ENCODE measurements at places on chromosomes 12 and 14.

DNA sequence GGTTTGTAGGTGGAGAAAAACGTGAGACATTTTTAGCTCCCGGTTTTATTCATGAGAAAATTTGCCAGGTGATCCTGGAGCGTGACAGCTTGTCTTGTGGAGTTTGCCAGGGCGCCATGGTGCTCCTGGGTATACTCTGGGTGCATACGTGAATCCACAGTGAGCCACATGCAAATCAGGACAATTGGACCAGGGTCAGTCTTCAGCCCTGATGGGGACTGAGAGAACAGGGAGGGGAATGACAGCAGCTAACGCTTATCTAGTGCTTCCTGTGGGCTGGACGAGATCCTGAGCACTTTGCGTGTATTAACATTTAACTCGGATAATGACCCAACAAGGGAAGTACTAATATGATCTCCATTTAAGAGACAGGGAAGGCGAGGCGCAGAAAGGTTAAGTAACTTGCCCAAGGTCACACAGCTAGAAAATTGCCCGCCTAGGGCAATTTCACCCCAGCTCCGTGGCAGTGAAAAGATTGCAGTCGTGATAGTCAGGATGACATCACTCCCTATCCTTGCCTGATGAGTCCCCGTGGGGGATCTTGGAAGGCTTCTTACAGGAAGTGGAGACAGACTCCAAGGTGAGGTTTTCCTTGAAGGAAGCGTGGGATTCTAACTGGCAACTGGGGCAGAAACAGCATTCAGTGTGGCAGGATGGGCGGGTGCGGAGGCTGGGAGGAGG lies 118.4 kb upstream of the NCOR2 start:
- no peak for DNase-seq
- H3K4me3 ChIP-seq, result no peak overlapping the region
- H3K27ac ChIP-seq, result no peak overlapping the region
- peaks cover 52% of the 10 kb centered on the region for H3K4me1 ChIP-seq

- H3K36me3 ChIP-seq, result peaks cover 5% of the 10 kb centered on the region
- peaks cover 4% of the 10 kb centered on the region for H3K27me3 ChIP-seq
- H3K4me1 ChIP-seq, result peaks cover 29% of the 10 kb centered on the region
- DNase-seq, result no peak
- H3K27ac ChIP-seq, result no peak overlapping the region
Measured at GRCh38 chr14:61584331-61584741, 111.0 kb upstream of the HIF1A start.

DNA sequence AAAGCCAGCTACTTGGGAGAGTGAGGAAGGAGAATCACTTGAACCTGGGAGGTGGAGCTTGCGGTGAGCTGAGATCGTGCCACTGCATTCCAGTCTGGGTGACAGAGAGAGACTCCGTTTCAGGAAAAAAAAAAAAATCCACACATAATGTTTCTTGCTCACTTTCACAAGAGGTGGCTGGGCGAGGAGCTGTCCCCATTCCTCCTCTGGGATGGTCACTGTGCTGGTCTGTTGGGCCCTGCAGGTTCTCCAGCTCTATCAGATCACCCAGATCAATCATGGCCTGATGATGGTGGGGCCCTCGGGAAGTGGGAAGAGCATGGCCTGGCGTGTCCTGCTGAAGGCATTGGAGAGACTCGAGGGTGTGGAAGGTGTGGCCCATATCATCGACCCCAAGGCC lies 47.3 kb downstream of the DYNC1H1 start:
- H3K27ac ChIP-seq, result no peak overlapping the region
- H3K4me3 ChIP-seq, result no peak overlapping the region
- peaks cover 84% of the 10 kb centered on the region for H3K36me3 ChIP-seq
- H3K27me3 ChIP-seq, result no peaks in the 10 kb centered on the region
- H3K4me1 ChIP-seq, result no peaks in the 10 kb centered on the region

GRCh38 chr14:24207104-24207551 lies 1.6 kb downstream of the TSSK4 start:
- no peaks in the 10 kb centered on the region for H3K27me3 ChIP-seq
- peaks cover 34% of the 10 kb centered on the region for H3K4me1 ChIP-seq
- H3K27ac ChIP-seq, result peak overlapping the region; percentile 58
- no peak for DNase-seq

DNA sequence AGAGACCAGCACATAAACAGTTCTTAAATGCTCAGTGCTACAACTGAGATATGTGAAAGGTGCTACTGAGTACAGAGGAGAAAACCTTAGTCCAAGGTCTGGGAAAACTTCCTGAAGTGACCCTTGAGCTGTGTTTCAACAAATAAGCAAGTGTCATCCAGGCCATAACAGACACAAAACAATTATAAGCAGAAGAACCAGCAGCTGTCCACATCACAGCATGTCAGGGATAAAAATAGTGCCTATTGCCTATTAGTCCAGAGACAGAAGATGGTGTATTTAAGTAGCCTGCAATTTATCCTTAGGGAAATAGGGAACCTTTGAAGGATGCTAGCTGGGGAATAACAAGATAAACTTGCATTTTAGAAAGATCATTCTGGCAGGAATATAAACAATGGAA lies 237.8 kb downstream of the SPTSSA start:
- no peaks in the 10 kb centered on the region for H3K36me3 ChIP-seq
- DNase-seq, result no peak
- H3K4me3 ChIP-seq, result no peak overlapping the region
- H3K4me1 ChIP-seq, result peaks cover 16% of the 10 kb centered on the region
- H3K27ac ChIP-seq, result no peak overlapping the region
- peaks cover 21% of the 10 kb centered on the region for H3K27me3 ChIP-seq

- no peak overlapping the region for H3K4me3 ChIP-seq
- no peaks in the 10 kb centered on the region for H3K4me1 ChIP-seq
- no peak overlapping the region for H3K27ac ChIP-seq
- H3K27me3 ChIP-seq, result peaks cover 7% of the 10 kb centered on the region
- DNase-seq, result no peak
- no peaks in the 10 kb centered on the region for H3K36me3 ChIP-seq
Measured at GRCh38 chr12:80400571-80400991, 43.5 kb upstream of the PTPRQ start.

GRCh38 chr12:47236109-47236714 lies 156.5 kb upstream of the AMIGO2 start:
- H3K4me1 ChIP-seq, result peaks cover 68% of the 10 kb centered on the region
- peak overlapping the region; percentile 26 for H3K27ac ChIP-seq
- H3K4me3 ChIP-seq, result no peak overlapping the region
- no peak for DNase-seq
- H3K36me3 ChIP-seq, result peaks cover 87% of the 10 kb centered on the region
- H3K27me3 ChIP-seq, result no peaks in the 10 kb centered on the region

DNA sequence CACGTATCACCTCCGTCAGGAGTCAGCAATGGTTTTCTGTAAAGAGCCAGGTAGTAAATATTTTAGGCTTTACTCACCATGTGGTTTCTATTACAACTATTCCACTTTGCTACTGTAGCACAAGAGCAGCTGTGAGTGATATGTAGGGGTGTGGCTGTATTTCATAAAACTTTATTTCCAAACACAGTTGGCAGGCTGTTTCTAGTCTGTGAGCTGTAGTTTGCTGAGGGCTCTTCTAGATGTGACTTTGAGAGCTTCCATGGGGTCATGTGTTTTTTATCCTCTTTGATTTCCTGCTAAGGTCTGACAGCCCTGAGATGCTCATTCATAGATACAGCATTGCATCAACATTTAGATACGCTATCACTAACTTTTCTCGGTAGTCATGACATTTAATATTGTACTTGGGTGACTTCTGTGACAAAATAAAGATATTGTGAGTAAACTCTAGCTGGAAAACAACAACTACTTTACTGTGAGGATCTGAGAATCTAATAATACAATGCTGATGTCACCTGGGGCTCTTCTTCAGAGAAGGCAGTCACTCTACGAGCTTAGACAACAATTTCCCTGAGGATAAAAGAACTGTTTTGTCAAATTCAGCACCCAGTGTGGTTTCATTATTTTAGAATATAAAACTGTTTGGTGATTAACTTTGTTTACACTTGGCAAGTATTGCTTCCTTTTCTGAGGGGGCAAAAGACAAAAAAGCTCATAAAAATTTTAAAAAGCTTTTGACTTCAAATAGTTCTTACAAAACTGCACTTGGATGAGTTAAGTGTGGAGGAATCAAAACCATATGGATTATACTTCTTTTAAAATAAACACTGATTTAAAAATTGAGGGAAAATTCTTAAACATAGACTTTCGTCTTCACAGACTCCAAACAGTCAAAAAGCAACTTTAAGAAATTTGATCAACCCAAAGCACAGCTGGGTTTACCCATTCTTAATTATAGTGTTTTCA lies 231.2 kb upstream of the DCN start:
- no peaks in the 10 kb centered on the region for H3K36me3 ChIP-seq
- no peaks in the 10 kb centered on the region for H3K27me3 ChIP-seq
- H3K4me3 ChIP-seq, result no peak overlapping the region
- no peak for DNase-seq
- no peak overlapping the region for H3K27ac ChIP-seq
- H3K4me1 ChIP-seq, result no peaks in the 10 kb centered on the region

- H3K4me1 ChIP-seq, result no peaks in the 10 kb centered on the region
- H3K27me3 ChIP-seq, result peaks cover 23% of the 10 kb centered on the region
- no peaks in the 10 kb centered on the region for H3K36me3 ChIP-seq
Measured at GRCh38 chr14:94481468-94482131, 5.6 kb upstream of the SERPINA9 start.

DNA sequence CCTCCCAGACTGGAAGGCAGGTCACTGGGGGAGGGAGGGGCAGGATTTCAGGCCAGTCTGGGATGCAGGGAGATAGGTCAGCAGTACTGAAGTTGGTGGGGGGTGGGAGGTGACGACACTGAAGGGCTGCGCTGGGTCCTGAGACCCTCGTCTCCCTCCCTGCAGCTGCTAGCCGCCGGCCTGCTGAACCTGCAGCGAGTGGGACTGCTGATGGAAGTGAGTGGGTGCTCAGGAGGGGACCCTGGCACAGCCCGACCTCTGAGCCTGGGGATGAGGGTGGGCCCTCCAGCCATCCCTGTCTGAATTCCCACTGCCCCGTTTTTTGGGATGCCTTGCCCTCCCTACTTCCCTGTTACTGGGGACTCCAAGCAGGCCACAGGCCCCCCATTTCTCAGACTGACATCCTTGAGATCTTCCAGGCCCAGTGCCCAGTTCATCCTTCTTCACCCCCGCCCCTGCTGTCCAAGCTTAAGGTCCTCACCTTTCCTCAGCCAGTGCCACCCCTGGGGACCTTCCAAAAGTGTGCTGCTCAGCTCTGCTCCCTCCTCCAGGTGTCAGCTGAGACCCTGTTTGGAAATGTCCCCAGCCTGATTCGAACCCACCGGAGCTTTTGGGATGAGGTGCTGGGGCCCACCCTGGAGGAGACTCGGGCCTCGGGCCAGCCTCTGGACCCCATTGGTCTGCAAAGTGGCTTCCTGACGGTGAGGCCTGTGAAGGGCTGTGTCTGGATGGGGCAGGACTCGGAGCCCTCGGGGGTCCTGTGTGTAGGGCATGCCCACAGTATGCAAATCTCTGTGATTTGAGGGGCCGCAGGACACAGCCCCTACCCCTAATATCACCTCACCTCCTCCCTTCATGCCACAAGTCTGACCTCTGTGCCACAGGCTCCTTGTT lies 5.5 kb downstream of the PLEKHG6 start:
- H3K27ac ChIP-seq, result no peak overlapping the region
- DNase-seq, result no peak
- H3K4me3 ChIP-seq, result no peak overlapping the region
- no peaks in the 10 kb centered on the region for H3K36me3 ChIP-seq
- H3K27me3 ChIP-seq, result peaks cover 75% of the 10 kb centered on the region

DNA sequence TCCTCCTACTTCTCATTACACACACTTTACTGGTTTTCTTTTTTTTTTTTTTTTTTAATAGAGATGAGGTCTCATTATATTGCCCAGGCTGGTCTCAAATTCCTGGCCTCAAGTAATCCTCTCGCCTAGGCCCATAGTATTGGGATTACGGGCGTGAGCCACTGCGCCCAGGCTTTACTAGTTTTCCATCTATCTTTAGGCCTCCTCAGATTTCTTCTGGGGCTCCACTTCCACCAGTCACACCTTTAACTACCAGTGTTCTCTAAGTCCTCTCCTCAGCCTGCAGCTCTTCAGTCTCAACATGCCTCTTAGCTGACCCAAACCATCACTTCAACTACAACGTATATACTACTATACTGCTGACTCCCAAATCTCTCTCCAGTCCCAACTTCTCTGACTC lies 10.4 kb downstream of the R3HDM2 start:
- DNase-seq, result no peak
- H3K4me1 ChIP-seq, result no peaks in the 10 kb centered on the region
- H3K4me3 ChIP-seq, result no peak overlapping the region
- H3K36me3 ChIP-seq, result peaks cover 26% of the 10 kb centered on the region
- H3K27me3 ChIP-seq, result no peaks in the 10 kb centered on the region

- H3K4me1 ChIP-seq, result no peaks in the 10 kb centered on the region
- H3K27me3 ChIP-seq, result no peaks in the 10 kb centered on the region
- no peaks in the 10 kb centered on the region for H3K36me3 ChIP-seq
- H3K4me3 ChIP-seq, result no peak overlapping the region
- no peak overlapping the region for H3K27ac ChIP-seq
Measured at GRCh38 chr12:21183721-21184275, 52.8 kb downstream of the SLCO1B1 start.

DNA sequence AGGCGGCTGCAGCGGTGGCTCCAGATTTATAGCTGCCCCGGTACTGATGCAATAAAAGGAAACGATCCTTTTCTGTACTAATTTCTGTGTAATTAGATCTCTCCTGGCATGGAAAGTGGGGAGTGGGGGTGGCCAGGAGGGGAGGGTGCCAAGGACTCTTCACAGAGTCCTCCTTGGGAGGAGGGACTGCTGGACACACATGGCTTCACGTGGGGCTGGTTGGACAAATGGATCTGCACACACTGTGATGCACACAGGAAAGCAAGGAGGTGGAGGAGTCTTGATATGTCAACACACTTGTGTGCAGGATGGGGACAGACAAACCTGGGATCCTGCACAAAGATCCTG lies 23.8 kb upstream of the ATP5MC2 start:
- H3K4me1 ChIP-seq, result peaks cover 23% of the 10 kb centered on the region
- peaks cover 2% of the 10 kb centered on the region for H3K36me3 ChIP-seq
- no peak overlapping the region for H3K4me3 ChIP-seq

DNA sequence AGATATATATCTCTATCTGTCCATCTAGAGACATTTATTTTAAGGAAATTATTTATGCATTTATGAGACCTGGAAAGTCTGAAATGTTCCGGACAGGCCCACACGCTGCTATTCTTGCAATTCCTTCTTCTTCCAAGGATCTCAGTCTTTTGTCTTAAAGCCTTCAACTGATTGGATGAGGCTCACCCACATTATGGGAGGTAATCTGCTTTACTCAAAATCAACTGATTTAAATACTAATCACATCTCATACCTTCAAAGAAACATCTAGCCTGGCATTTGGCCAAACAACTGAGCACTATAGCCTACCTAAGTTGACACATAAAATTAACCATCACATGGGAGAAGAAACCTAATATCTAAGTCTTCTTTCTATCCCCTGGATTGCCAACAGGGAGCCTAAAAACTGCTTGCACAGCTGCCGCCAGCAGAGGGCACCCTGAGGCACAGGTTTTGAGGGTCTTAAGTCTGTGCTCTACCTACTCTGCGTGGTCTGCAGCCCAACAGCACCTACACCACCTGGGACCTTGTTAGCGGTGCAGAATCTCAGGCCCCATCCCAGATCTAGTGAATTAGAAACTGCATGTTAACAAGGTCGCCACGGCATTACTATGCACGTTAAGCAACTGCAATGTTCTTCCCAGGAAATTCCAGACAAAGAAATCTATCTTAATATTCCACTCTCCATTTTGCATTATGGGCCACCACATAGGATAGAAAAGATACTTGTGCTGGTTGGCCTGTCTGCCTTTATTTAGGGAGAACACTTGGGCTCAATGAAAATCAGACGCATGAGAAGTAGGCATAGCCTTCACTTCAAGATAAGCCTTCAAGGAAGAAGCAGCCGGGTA lies 249.7 kb downstream of the FOXG1 start:
- no peaks in the 10 kb centered on the region for H3K27me3 ChIP-seq
- H3K36me3 ChIP-seq, result no peaks in the 10 kb centered on the region
- H3K4me3 ChIP-seq, result no peak overlapping the region

All from activated naive CD4-positive, alpha-beta T cell treated with anti-CD3 and anti-CD28 coated beads, Interleukin-2, amount 10 ng/mL, durations not matched to agents 7 days and 5 days (primary cell).